ENCODE measurements at places on chromosomes 2 and 18.

DNA sequence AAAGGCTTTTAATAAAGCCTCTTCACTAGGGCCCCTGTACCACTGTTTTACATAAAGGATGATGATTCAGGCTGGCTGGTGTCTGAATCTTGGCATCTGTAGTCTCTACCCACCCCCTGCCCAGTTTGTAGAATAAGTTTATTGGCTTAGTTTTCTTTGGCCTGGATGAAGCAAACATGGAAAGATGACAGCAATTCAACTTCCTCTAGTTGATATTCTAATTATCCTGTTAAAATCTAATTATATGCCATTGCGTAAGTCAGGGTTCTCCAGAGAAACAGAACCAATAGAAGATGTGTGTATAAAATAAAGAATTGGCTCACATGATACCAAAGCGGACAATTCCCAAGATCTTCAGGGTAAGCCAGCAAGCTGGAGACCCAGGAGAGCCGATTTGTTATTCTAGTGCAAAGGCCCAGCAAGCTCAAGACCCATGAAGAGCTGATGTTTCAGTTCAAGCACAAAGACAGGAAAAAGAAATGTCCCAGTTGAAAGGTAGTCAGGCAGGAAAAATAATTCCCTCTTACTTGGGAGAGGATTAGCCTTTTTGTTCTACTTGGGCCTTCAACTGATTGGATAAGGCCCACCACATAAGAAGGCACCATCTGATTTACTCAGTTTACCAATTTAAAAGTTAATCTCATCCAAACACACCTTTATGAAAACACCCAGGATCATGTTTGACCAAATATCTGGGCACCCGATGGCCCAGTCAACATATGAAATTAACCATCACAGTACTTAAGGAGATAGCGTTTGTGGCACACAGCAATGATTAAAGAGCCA lies 82.6 kb upstream of the LYPD1 start:
- no peak for DNase-seq

- DNase-seq: no peak
Observed at GRCh38 chr2:217787160-217787877, 215.5 kb downstream of the TNS1 start.

GRCh38 chr2:231317579-231317978 lies 77.9 kb upstream of the B3GNT7 start:
- DNase-seq: no peak

GRCh38 chr2:99297994-99298393 lies 3.0 kb downstream of the LYG1 start:
- no peak for DNase-seq

GRCh38 chr2:171347591-171348032 lies 86.2 kb downstream of the METTL8 start:
- DNase-seq: peak; percentile 59

- DNase-seq: no peak
Observed at GRCh38 chr18:31996007-31996406, 22.6 kb upstream of the RNF125 start.

DNA sequence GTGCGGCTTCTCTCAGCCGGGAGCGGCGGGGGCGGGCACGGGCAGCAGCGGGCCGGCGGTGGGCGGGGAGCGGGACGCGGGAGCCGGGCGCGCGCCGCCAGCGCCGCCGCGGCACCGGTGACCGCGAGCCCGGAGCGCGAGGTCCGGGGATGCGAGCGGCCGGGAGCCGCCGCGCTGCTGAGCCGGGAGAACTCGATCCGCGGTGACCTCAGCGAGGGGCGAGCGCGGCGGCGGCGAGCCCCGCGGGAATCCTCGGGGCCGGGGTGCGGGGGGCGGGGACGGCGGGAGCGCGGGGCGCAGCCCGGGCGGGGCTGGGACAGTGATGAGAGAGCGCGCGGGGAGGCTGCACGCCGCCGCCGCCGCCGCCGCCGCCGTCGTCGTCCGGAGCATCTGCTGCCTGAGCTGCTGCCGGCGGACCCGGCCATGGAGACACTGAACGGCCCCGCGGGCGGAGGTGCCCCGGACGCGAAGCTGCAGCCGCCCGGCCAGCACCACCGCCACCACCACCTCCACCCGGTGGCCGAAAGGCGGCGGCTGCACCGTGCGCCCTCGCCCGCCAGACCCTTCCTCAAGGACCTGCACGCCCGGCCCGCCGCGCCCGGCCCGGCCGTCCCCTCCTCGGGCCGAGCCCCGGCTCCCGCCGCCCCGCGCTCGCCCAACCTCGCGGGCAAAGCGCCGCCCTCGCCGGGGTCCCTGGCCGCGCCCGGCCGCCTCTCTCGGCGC lies at the start of gene MTCL1:
Gene MTCL1 (plus strand): TSS at position 319 of the 723 bp plus-strand sequence. CDS start 105 bp downstream, at position 424.
- peak; percentile 51 for DNase-seq

GRCh38 chr2:101751875-101752619 lies 54.5 kb downstream of the MAP4K4 start:
- DNase-seq: no peak

GRCh38 chr2:46062637-46063412 lies 234.4 kb upstream of the EPAS1 start:
- DNase-seq: peak; percentile 91

GRCh38 chr2:177165061-177165583 lies 47.5 kb upstream of the HNRNPA3 start:
- peak; percentile 72 for DNase-seq

DNA sequence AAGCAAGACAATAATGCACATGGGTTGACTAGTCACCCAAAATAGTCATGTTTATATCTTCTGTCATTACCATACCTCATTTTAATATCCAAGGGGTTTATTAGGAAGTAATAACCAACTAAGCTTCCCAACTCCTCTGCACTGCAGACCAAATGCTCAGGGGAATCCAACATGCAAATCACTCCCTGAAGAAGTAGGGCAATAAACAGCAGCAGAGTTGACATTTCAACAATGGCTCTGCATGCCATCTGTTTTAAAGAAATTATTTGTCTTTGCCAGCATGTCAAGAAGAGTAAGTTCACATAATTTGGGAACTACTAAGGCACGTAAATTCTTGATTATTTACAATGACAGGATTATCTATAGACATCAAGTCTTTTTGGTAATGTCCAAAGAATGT lies 84.4 kb upstream of the LYPD1 start:
- no peak for DNase-seq

Measured in endothelial cell of umbilical vein (primary cell).